Activated CD4-positive, CD25-positive, alpha-beta regulatory T cell treated with anti-CD3 and anti-CD28 coated beads, Interleukin-2, amount 50 U/mL, for 24 hours (primary cell): ENCODE measurements at places on chromosomes 12 and 14.
A peak's percentile ranks its signal among the peaks of the same experiment; 100 is the strongest.

GRCh38 chr12:109727039-109727723 lies 13.6 kb downstream of the FAM222A start:
- no peak for ATAC-seq

DNA sequence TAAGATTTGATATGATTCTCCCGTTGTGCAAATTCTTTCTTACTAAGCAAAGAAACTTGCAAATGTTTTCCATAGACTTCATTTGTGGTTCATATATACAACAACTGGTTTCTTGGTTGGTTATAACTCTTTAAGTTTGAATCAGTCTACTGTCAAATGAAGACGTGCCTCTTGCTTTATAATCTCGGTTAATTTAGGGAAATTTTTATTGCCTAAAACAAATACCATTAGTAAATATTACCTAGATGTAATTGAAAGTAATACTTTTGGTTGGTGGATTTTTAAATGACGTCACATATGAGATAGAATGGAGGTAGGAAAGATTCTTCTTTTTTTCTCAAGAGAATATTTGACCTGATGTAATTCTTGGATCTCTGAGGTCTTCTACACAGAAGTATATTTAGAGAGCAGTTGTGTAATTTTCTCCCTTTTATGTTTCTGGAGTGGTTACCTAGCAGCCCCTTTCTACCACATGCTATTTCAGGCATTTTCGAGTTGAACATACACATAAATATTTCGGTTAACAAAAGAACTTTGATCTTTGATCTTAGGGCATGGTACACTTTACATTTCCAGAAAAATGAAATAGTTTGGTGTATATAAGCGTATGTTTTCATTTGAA lies 1.7 kb downstream of the ATF7IP start:
- ATAC-seq: peak; percentile 10

- no peak for ATAC-seq
Measured at GRCh38 chr12:67358781-67359338, 89.7 kb downstream of the CAND1 start.

DNA sequence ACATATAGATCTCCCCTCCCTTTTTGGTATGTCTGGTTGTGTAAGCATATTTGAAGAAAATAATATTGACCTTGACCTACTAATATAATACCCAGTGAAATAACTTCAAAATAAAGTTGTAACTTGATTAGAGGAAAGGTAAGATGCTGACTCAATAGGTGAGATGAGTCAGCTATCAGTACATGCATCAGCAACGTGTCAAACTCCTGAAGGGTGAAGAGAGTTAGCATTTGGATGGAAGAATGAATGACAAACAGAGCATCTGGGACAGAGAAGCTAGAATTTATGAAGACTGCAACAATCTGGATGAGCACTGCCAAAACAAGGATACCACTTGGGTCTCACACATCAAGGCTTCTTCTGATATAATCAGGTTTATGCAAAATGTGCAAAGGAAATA lies 74.9 kb downstream of the PPP2R5E start:
- peak; percentile 63 for ATAC-seq

- peak; percentile 10 for ATAC-seq
Measured at GRCh38 chr12:91009319-91009950, 4.7 kb upstream of the EPYC start.

- ATAC-seq: no peak
Measured at GRCh38 chr12:25924491-25925001, 33.9 kb upstream of the RASSF8 start.

DNA sequence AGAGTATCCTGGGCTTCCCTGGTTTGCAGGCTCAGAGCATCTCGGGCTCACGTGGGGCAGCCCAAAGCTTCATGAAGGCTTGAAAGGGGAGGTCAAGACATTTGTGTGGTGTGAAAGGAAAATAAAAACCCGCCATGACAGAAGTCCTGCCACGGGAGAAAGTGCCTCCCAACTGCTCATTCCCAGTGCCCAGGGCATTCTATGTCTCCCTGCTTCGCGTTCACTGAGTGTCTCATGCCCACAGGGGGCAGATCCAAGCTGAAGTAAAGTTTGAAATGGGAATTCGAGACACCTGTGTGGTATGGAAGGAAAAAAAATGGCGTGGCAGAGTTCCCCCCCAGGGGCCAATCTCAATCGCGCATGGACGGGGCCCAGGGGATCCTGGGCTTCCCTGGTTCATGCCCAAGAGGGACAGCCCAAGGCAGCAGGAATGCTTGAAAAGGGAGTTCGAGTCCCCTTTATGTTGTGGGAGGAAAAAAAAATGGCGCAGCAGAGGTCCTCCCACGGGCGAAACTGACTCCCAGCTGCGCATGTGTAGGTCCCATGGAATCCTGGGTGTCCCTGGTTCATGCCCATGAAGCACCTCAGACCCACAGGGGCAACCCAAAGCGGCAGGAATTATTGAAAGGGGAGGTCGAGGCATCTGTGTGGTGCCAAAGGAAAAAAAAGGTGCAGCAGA lies 576.7 kb downstream of the ALG10 start:
- no peak for ATAC-seq

DNA sequence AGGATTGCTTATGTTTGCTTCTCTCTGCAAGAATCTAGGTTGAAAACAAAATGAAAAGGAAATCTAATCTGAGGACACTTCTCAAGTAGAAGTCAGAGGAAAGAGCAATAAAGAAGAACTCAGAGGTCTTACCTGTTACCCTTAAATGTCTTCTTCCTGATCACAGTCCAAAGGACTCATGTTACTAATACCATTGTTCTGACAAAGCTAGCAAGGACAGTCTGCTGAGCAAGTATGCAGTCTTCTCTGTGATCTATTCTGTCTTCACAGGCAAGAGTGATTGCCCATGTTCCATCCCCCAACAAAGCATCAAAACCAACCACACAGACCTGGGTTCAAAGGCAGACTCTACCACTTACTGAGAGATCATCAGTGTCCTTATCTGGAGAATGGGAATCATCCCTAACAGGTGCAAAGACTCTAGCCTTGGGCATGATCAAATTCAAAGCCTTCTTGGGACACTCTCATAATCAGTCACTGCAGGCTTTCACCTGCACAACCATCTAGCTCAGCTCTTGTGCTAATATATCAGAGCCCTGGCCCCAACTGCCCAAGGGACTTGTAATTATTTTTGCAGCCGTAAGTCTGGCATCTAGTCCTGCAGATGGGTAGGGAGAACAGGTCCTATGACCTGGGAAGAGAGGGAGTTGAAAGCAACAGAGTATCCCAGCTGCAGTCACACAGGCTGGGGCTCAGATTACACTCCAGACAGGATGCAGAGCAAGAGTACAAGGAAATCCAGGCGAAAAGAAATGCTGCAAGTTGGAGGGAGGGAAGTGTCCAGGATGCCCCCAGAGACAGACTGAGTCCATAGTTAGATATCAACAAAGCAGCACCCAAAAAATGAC lies 97.9 kb upstream of the NUDT4 start:
- ATAC-seq: no peak

GRCh38 chr12:114993165-114993564 lies 309.2 kb upstream of the TBX3 start:
- no peak for ATAC-seq

DNA sequence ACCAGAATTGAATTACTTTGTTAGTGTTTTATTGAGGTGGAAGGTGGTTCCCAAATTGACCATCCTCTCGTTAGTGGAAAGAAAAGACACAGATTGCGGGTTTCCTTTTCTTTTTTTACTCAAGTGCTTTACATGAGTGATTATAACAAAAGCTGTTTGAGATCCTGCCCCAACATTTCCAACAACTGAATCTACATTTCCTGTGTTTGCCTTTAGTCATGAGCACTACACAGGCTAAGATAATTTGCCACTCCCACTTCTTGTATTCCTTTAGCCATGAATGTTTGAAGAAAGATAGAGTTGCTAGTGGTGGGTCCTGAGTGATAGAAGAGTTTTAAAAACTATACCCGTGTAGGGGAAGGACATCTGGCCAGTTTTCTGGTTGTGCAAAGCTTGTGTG lies 16.0 kb downstream of the RERGL start:
- no peak for ATAC-seq

- ATAC-seq: no peak
Measured at GRCh38 chr12:115426732-115427131, 742.8 kb upstream of the TBX3 start.

DNA sequence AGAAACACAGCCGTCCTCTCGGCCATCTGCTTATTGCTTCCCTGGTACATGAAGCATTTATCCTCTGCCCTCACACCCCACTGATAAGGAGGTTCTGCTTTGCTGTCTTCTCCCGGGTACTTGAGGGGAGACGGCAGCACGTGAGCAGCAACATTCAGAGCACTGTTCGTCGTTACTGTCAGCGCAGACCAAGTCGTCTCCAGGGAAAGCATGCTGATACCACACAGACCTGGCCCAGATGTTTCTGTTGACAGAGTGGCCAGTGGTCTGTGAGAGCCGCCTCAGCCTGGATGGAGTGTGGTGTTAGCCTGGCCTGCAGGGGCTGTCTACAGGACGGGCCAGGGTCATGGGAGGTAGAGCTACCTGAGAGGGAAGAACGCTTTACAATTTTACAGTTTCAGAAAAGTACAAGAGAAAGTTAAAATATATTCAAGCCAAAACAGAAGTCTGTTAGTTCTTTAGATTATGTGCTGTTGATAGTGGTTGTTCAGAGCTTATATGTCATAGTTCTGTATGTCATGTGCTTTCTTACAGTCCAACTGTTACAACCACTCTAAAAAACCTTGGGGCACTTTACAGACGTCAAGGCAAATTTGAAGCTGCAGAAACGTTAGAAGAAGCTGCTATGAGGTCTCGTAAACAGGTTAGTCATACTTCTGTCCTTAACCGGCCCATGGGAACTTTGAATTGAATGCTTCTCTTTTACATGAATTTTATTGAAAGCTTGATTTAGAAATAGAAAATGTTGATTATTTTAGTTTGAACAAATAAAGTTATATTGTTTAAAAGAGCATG lies 38.2 kb downstream of the XRCC3 start:
- no peak for ATAC-seq

- ATAC-seq: no peak
Measured at GRCh38 chr12:72369423-72369959, 97.3 kb downstream of the TRHDE start.

DNA sequence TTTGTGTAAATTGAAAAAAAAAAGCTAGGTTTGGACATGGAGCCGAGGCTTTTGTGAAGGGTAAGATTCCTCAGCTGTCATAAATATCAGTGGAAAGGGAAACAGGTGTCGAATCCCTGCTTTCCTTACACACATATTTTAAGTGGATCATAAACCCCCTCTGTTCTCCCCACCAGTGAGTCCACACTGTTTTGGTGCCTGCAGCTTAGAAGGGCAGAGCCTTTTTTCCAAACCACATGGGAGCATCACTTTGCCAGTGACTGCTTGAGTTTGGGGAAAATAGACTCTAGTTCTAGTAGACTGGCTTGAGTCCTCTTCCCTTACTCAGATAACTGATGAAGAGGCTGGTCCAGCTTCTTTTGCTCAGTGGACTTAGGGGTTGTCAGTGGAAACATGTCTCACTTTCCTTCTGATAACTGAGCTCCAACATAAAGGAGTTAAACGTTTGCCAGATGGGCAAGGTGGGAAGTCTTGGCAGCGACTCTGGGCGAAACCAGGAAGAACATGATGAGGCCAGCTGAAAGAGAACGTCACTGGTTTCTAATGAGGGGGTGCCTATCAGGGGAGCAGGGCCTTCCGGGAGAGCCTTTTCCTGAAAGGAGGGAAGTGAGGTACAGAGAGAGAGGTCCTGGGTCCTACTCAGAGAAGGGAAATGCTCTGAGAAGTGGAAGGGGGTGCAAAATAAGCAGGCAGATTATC lies 168.1 kb upstream of the PARP11 start:
- ATAC-seq: no peak

DNA sequence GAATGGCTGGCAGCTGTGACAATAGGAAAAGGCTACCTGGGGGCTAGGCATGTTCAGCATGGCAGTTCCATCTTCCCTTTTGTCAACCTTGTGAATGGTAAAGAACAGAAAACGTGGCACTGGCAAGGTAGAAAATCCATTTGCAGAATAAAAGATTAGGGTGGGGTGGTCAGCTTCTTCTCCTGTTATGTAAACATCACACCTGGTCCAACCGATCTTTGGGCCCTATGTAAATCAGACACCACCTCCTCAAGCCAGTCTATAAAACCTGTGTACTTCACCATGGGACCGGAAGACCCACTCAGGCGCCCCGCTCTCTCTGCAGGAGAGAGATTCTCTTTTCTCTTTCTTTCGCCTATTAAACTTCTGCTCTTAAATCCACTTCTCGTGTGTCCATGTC lies 19.6 kb upstream of the TMEM30B start:
- no peak for ATAC-seq

- ATAC-seq: no peak
Measured at GRCh38 chr12:93786656-93787397, 109.7 kb downstream of the CRADD start.

DNA sequence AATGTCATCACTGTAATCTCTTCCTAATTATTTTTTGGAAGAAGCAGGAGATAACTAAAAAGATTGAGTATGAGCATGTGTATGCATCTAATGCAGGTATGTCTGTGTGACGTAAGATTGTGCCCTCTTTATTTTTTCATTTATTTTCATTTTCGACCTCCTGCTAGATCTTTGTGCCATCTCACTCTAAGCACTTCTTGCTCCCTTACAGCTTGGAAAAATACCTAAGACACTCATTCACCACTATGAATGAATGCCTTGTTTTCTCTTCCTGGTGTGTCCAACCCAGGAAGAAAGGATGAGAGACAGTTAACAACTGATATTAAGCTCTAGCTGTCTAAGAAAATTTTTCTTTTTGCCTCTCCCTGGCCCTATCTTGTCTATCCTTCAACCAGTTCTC lies 76.8 kb upstream of the CISTR start:
- no peak for ATAC-seq

- no peak for ATAC-seq
Measured at GRCh38 chr12:128418944-128419343, 152.0 kb downstream of the TMEM132C start.

GRCh38 chr14:78152201-78153063 lies 17.7 kb upstream of the NRXN3 start:
- ATAC-seq: no peak

DNA sequence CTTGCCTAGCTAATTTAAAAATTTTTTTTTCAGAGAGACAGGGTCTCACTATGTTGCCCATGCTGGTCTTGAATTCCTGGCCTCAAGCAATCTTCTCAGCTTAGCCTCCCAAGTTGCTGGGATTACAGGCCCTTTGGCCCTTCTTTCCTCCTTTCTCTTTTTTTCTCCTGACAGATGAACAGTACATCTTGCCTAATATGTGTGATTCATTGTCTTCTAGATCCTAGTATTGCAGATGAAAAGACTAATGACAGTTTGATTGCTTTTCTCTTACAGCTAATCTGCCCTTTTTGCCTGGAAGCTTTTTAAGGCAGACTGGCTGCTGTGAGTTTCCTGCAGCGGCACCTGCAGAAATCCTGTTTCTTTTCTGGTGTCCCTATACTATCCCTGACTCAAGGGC lies 12.0 kb downstream of the DEPDC4 start:
- no peak for ATAC-seq

DNA sequence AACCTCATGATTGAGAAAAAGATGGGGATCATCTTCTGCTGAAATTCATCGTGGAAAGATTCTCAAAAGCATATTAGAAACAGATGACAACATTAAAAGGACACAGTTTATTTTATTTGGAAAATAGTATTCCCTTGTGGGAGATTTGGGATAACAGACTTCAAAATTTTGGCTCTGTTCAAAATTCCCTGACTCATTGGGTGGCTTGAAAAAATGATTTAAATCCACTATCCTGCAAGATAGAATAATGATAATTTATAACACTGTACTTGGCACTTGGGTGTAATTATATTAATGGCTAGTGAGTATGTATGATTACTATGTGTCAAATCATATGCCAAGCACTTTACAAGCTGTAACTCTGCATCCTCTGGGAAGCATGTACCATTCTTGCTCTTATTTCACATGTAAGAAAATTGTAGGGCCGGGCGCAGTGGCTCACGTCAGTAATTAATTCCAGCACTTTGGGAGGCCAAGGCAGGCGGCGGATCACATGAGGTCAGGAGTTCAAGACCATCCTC lies 128.8 kb downstream of the LMNTD1 start:
- no peak for ATAC-seq
